NCI-H146 (cell line): ENCODE measurements at places on chromosomes 16 and 17.

DNA sequence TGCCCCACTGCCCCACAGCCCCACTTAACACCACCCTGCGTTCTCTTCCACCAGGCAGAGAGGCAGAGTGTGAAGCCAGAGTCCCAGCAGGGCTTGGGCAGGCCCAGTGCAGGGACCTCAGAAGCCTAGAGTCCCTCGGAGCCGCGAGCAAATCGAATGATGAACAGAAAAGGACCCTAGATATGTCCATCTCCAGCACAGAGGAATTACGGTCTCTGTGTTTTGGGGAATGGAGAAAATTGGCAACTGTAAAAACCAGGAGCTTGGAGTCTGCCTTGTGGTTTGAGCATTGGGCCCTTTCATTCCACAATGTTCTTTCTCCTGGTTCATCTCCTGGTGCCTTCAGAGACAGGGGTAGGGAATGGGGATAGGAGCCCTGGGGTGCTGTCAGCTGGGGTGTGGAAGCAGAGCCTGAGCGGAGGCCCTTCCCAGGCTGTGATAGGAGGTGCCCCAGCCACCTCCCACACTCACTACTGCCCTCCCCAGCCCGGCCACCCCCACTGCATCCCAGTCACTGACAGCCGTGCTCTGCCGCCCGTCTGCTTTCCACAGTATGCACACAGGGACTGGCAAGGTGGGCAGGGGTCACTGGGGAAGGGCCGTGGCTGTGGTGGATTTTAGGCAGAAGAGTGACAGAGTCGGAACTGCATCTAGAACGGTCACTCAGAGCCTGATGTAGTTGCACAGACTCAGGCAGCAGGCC is 26.7 kb downstream of the TBX4 start:
- no peak for DNase-seq

- DNase-seq: no peak
Measured at GRCh38 chr17:80380068-80380467, 34.9 kb upstream of the ENDOV start.

GRCh38 chr17:49496183-49496866 is 1.2 kb downstream of the NGFR start:
- DNase-seq: peak; percentile 38

DNA sequence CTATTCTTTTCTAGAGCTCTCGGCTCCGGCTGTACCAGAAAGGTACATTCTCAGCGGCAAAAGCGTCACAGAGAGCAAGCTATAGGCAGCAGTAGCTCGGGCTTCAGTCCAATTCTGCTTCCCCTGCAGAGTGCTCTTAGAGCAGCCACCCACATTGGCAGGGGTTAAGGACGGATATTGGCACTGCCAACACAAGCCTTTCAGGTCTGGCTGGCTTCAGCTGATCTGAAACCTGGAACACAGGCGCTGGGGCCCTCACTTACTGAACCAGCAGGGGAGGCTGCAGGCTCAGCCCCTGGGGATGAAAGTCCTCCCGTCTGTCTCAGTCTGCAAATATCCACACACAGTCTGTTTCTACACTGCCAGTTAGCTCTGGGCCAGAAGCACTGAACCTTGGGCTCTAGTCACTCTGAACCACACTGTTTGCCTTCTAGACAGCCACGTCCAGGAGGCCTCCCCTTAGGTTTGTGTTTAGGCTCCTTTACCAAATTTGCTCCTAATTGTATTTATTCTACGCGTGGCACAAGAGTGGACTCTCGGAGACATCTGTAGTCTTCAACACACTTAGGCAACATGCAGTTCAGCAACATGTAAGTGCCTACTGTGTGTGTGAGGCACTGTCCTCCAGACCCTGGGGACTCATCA is 40.1 kb downstream of the HIC1 start:
- DNase-seq: no peak

DNA sequence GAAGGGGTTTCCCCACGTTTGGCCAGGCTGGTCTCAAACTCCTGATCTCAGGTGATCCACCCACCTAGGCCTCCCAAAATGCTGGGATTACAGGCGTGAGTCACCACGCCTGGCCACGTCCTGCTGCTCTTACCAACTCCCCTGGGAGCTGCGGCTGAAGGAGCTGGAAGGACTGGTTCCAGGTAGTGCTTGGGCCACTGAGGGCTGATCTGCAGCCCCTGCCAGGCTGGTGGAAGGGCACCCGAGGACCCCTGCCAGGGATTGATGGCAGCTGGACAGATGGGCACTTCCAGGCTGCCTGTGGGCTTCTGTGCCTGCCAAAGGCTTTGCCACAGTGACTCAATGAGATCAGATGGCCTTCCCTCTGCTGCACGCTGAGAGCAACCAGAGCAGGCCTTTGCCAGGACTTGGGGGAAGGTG is 2.3 kb downstream of the OXLD1 start:
- DNase-seq: no peak

DNA sequence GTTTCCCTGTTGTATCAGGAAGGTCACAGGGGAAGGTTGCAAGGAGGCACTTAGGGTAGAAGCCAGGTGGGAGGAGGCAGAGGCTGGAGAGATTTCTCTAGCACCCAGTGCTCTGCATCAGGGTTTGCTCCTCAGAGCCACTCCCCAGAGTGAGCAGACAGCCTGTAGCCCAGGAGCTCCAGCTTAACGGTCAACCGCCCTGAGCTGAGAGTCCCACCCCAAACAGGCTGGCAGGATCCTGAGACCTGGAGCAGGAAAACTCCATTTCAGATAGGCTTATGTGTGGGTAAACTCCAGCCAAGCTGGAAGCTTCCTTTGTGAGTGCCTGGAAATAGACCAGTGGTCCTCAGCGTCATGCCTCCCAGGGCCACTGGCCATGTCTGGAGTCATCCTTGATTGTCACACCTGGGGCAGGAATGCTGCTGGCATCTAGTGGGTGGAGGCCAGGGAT is 37.9 kb downstream of the MPRIP start:
- DNase-seq: no peak

GRCh38 chr17:49691086-49691676 is 13.3 kb upstream of the SPOP start:
- DNase-seq: no peak

GRCh38 chr17:43129671-43130010 is 4.5 kb upstream of the BRCA1 start:
- no peak for DNase-seq

DNA sequence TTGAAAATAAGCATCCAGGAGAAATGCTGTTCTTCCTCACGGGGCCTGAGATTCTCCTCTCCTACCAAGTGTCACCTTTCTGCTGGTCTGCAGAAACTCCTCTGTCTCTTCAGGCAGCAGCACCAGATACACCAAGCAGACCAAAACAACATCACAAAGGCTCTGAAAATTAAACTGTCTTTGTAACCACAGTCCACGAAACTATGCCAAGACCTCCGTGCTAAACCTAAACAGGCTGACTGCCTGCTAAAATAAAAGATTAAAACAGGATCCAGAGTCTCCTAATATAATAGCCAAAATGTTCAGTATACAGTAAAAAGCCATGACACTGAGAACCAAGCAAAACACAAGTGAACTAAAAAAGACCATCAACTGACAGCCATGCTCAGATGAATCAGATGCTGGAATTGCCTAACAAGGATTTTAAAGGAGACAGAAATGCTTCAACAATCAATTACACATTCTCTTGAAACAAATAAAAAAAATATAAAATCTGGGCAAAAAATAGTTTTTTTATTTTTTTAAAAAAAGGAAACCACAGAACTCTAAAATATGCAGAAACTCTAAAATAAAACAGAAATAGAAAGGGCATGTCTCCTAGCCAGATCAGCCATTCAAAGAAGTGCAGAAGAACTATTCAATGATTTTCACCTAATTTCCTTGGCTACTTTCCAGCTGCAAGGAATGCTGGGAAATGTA is 50.3 kb upstream of the TOX3 start:
- DNase-seq: no peak

GRCh38 chr17:59760160-59760559 is 52.7 kb downstream of the VMP1 start:
- DNase-seq: no peak

DNA sequence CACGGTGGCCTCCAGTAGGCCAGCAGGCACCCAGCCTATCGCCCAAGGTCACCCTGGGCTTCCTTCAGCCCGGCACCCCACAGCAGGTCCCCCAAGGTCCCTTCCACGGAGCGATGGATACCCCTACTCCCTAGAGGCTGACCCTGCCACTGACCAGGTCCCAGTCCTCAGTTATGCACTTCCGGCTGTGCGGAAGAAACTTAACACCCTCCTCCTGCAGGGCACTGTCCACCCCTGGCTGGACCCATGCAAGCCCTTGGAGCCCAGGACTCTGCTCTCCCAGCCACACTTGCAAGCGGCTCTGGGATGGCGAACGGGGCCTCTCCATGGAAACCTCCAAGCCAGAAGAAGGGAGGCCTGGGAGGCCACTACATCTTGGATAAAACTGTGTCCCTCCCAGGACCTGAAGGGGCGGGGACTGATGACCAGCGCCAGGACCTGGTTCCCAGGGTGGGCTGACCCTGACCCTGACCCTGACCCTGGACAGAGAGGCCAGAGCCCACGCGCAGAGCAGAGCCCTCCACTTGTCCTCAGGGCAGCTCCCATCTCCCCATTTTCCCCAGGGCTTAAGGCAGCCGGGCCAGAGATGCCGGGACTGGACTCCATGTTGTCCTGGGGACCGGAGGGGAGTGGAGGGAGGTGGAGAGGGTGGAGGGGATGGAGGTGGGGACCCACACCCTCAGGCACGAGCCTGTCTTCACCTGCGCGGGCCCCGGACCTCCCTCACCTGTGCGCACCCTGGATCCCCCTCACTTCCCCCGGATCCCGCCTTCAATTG is 734 bp downstream of the CEP131 start:
- DNase-seq: peak; percentile 39

DNA sequence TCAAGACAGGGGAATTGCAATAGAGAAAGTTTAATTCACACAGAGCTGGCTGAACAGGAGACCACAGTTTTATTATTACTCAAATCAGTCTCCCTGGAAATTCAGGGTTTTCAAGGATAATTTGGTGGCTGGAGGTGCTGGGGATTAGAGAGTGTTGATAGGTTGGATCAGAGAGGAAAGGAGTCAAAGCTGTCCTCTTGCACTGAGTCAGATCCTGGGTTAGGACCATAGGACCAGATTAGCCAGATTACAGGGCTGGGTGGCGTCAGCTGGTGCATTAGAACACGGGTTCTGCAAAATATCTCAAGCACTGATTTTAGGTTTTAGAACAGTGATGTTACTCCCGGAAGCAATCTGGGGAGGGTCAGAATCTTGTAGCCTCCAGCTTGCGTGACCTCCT is 1.8 kb upstream of the NSMCE1 start:
- no peak for DNase-seq
